Activated T-cell treated with anti-CD3 and anti-CD28 coated beads for 4 hours (primary cell): ENCODE measurements at places on chromosomes 4 and X.

DNA sequence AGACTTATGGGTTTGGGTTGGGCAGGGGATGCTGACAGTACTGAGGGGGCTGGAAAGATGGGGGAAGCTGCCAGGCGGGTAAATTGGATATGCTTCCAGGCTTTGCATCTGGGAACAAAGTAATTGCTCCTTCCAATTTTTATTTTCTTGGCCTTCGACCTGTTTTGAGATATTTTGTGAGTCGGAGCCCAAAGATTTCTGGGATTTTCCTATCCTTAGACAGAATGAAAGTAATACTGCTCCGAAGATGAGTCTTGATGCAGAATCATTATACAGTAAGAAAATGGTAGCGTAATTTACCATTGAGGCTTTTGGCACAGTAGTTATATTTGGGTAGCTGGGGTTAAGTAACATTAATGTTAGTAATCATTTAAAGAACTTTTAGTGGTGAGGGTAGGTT, 1.4 kb downstream of the SMARCA5 start:
- DNase-seq: no peak

DNA sequence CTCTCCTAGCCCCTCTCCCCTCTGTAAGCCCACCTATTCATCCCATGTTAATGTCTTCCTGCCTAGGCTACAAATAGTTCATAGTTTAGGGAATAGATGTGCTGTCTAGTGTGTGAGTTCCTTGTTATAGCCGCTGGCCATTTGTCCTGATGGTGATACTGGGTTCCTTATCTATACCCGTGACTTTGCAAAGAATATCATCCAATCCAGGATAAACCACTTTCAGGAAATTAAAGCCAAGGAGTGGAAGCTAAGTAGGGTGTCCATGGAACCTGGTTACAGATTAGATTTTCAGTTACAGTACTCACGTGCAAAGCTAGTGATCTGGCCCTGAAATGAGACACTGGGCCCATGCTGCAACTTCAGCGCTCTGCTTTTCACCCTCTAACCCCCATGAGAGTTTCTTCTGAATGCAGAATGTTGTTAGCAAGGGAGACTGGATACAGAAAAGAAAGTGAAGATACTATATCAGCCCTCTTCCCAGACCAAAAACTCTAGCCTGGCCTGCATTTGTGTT, 111.4 kb downstream of the TMEM164 start:
- DNase-seq: no peak

GRCh38 chr4:143514169-143514495, 630 bp downstream of the SMARCA5 start:
- DNase-seq: no peak

GRCh38 chr4:138790706-138791340, 224.8 kb upstream of the NOCT start:
- no peak for DNase-seq

DNA sequence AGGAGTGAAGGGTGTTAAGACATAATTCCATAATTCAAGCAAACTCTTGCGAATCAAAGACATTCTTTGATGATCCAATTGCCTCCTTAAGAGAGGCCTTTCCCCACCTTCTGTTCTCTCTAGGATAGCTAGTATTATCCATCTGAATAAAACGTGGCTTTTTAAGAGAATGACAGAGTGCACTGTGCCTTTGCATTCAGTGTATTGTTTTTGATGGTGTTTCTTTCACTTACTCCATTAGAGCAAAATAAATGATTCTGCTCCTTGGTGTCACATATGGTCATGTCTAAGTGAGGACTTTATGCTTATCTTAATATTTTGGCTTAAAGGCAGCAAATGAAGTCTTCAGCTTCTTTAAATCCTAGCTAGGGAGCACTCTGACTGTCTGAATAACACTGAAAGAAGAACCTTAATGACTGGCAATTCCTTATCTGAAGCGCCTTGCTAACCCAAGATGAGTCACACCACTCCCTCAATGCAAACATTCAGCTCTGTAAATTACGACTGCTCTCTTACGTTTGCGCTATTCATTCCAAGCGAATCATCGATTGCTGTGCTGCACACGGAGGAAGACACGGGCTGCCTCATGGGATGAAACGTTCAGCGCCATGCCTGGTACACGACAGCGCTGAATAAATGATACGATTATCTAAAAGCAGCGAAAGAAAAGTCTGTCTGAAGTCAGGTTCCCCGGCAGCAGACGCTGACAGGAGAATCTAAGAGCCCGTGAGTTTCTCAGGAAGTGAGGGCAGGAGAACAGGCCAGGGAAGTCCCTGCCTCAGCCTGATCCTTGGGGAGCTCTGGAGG, 35.1 kb upstream of the GEMIN8 start:
- DNase-seq: no peak

- DNase-seq: no peak
Measured at GRCh38 chr4:107468156-107468555, 251.9 kb downstream of the PAPSS1 start.

GRCh38 chr4:3322059-3322550, 29.3 kb downstream of the RGS12 start:
- DNase-seq: no peak

DNA sequence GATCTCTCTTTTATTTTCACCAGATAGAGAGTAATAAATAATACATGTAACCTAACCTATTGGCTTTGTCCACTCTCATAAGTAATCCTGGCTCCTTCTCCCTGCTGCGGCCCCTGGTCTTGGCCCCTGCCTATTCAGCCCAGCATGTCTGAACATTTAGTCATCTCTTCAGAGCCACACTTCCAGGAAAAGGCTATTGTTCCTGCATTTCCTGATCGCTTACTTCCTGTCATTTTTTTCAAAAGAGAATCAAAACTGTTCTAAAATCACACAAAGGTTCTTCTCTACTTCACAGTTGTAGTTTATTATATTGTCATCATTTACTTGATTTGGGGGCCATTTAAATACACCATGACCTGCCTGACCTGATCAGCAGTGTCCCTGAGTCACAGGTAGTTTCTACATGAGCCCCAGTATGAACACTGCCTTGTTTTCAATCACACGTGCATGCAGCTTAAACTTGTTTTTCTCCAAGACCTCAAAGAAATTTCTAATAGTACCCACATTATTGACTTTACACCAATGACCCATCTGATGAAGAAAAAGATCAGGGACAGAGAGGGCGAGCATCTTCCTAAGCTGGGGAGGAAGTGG, 47.4 kb upstream of the KDR start:
- no peak for DNase-seq

DNA sequence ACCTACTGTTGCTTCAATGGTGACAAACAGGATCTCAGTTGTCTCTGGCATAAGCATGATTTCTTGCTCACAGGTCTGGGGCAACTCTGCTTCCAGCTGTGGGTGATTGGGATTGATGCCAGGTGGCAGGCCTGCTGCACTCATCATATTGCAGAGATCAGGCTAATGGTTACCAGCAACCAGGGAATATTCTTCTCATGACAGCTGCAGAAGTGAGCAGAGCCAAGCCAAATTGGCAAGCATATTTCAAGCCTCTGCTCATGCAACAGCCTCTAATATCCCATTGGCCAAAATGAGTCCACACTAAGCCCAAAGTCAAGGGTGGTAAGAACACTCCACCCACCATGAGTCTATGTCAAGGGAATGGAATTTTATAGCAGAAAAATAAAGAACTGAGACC, 26.7 kb upstream of the TBC1D19 start:
- no peak for DNase-seq

DNA sequence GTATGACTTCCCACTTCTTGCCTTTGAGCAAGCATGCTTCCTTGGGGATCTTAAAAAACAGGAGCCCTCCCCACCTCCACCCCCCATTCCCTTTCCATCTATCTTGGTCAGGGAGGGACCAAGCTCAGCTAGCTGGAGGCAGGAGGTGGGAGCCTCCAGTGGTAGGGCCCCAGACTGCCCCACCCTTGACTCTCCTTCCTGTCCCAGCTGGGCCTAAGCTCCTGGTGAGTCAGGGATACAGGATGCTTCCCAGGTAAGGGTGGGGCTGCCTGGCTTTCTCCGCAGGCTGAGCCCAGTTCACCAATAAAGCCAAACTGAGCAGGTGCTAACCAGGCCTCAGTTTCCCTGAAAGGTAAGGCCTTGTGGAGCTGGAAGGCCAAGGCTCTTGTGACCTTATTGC, 15.2 kb downstream of the EFNB1 start:
- no peak for DNase-seq

GRCh38 chr4:185002784-185003183, 15.5 kb upstream of the HELT start:
- DNase-seq: no peak

DNA sequence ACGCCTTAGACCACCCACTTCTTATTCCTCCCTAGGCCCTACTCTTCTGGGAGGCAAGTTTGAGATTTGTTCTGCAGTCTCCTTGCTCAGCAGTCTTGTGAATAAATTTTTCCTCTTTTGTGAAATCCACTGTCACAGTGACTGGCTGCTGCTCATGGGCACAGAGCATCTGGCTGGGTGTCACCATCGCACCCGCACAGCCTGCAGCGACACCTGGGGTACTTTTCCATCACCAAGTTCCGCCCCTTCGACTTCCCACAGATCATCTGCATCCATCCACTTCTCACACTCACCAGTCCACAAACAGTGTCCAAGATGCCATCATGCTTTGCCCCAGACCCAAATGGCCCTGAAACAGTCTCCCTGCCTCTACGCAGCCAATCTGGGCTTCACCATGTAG, 36.4 kb upstream of the AFAP1 start:
- no peak for DNase-seq

DNA sequence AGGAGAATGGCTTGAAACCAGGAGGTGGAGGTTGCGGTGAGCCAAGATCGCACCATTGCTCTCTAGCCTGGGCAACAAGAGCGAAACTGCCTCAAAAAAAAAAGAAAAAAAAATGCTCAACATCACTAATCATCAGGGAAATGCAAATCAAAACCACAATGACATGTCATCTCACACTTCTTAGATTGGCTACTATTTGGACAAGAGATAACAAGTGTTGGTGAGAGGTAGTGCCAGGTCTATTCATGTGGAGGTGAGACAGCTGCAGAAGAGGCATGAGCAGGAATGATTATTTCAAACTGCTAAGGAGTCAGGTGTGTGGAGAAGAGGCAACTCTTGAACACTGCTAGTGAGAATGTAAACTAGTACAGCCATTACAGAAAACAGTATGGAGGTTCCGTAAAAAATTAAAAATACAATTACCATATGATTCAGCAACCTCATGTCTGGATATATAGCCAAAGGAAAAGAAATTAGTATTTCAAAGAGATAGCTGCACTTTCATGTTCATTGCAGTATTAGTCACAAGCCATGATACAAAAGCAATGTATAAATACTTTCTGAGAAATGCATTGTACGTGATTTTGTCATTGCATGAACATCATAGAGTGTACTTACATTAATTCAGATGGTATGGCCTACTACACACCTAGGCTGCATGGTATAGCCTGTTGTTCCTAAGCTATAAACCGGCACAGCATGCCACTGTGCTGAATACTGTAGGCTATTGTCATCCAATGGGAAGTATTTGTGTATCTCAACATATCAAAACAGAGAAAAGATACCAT, 75.3 kb downstream of the TMEM144 start:
- DNase-seq: no peak

GRCh38 chr4:136307765-136308164, 1224.5 kb downstream of the PCDH18 start:
- DNase-seq: no peak

- no peak for DNase-seq
Measured at GRCh38 chr4:148057984-148058859, 326.3 kb downstream of the ARHGAP10 start.

- no peak for DNase-seq
Measured at GRCh38 chrX:10177601-10178000, 20.8 kb downstream of the CLCN4 start.

- no peak for DNase-seq
Measured at GRCh38 chrX:113770071-113770470, 813.8 kb upstream of the HTR2C start.

DNA sequence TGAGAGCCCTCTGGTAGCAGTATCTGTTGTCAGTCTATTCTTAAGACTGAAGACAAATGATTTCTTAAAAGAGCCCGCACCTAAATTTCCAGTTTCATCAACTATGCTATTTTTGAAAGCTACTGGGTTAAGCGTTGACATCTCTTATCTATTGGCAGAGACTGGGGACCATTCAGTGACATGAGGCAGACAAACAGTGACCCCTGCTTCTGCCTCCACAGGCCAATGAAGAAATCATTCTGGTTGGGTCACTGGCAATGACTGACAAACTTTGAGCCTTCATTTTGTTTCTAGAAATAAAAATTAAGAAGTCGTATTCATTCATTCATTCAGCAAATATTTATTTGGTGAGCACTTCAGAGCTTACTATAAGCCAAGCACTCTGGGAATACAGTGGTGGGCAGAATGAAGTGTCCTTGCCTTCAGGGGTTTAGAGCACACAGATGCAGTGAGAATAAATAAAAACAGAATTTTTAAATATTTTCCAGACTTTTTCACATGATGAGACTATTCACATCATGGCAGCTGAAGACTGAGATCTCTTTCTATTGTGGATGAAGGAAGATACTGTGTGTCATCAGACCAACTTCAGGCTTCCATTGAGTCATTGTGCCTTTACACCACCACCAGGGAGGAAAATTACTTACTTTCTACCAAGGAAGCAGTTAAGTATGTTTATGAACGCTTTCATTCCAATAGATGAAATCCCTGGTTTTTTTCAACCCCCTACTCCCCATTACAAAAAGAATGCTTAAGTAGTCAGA, 36.0 kb downstream of the SORBS2 start:
- DNase-seq: no peak

DNA sequence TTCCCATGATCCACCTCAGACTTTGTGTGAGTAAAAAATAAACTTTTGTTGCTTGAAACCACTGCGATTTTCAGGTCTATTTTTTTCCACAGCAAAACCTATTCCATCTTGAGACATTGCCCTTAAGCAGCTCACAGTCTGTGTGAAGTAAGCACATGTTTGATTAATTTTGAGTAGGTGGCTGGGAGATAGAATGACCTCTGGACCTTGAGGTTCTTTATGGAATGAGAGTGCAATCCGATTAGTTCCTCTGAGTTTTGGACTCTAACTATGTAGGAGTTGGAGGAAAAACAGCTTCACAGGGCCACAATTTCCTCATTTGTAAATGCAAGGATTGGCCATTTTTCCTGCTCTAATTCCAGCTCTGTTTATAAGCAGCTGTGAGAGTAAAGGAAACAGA, 234.1 kb upstream of the IGFBP7 start:
- no peak for DNase-seq

- no peak for DNase-seq
Measured at GRCh38 chr4:6408263-6408662, 64.2 kb downstream of the PPP2R2C start.

GRCh38 chrX:154368630-154369448, 5.6 kb downstream of the FLNA start:
- DNase-seq: peak; percentile 81

GRCh38 chr4:53962516-53963225, 101.7 kb downstream of the CHIC2 start:
- no peak for DNase-seq

DNA sequence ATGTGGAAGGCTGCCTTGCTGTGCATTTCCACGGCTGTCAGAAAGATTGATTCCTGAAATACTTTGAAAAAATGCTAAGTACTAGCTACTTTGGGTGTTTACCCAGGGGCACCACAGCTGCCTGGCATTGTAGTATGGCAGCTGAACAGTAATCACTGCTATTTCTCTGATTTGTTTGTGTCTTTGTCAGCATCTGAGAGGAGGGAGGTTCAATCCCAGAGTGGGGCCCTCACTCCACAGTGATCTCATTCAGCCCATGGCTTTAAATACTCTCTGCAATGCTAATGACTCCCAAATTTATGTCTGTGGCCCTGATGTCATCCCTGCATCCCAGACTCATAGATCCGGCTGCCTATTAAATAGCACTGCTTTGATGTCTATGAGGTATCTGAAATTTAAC, 575.3 kb upstream of the MAGEB2 start:
- DNase-seq: no peak
